ENCODE measurements at places on chromosomes 7 and 10.

GRCh38 chr7:1752111-1752510 is 82.0 kb downstream of the ELFN1 start:
- DNase-seq: no peak

- no peak for DNase-seq
Measured at GRCh38 chr10:89921403-89921802, 220.0 kb downstream of the KIF20B start.

GRCh38 chr7:42117201-42117600 is 119.8 kb downstream of the GLI3 start:
- no peak for DNase-seq

- no peak for DNase-seq
Measured at GRCh38 chr10:71623986-71624291, 95.6 kb downstream of the C10orf105 start.

DNA sequence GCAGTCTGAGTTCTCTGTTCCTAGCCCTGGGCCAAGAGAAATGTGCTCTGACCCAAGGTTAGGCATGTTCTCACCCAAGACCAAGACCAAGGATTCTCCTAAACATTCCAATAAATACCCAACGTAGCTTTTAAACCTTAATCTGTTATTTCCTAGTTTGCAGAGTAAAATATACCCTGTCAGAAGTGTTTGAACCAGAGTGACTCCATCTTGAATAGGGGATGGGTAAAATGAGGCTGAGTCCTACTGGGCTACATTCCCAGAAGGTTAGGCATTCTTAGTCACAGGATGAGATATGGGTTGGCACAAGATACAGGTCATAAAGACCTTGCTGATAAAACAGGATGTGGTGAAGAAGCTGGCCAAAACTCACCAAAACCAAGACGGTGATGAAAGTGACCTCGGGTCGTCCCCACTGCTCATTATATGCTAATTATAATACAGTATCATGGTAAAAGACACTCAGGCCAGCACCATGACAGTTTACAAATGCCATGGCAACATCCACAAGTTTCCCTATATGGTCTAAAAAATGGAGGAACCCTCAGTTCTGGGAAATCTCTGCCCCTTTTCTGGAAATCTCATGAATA is 27.7 kb downstream of the PLXNA4 start:
- DNase-seq: no peak

DNA sequence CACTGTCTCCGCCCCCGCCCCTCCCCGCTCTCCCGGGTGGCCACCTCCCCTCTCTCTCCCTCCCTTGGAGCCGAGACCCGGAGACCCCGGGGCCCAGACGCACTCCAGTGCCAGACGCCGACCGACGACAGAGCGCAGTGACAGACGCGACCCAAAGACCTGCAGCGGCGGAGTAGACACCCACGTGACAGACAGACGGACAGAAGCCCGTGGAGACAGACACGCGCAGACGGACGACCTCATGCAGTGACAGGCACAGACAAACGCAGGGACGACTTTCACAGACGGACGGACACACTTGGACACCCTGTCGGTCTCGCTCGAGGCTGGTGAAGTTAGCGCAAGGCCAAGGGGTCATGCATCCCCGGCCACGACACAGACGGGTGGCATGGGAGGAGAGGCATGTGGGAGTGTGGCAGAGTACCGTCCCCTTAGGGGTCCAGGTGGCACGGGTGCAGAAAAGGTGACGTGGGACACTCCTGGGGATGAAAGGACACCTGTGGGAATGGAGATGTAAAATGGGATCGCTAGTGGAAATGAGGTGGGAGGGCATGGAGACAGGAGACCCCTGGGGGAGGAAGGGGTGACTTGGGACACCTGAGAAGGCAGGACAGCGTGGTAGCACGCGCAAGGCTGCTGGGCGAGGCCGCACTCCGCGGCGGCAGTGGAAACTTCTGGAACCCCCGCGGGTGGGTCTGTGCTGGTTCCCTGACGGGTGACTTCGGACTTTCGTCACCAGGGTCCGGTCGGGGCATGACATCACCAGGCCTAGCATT is 456 bp upstream of the ACHE start:
- DNase-seq: no peak

- no peak for DNase-seq
Measured at GRCh38 chr7:102055181-102055976, 231.3 kb upstream of the SH2B2 start.
